ENCODE measurements at places on chromosomes 7 and 10. TPM values are rescaled to one million over a fixed set of nuclear protein-coding genes. Genes with fewer than 3 reads are reported as not detected.

DNA sequence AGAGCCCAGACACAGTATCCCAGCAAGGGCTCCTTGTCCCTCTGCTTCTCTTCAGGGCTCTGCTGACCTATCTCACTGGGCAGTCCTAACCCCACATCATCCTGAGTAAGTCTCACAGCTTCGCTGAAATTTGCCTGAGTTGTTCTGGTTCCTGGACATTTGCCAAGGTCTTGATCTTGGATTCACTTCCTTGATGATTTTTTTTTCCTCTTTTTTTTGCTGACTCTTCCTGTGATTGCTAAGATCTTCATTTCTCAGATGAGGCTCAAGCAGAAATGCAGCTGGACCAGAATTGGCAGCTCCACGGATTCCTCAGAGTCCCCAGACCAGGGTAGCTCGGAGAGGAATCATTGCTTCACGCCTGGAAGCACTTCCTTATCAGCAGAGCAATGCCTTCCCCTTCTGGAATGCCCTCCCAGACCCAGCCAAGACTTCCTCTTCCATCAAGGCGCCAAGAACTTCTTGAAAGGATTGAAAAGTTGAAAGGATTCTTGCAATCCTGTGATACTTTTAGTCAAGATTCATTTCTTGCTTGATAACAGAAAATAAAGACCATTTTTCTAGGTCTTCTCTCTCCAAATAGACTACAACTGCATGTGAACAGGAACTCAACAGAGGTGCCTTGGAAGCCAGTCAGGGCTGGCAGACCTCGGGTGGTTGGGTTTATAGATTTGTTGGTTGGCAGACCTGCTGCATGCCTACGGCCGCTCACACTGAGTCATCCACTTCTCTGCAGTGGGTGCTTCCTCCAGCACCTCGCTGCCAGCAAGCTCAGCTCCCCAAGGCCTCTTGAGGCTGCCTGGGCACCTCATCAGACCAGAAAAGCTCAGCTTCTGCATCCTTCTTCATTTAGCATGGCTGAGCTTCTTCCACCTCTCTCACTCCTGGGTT is 8.8 kb upstream of the AFAP1L2 start:
- DNase-seq: no peak

DNA sequence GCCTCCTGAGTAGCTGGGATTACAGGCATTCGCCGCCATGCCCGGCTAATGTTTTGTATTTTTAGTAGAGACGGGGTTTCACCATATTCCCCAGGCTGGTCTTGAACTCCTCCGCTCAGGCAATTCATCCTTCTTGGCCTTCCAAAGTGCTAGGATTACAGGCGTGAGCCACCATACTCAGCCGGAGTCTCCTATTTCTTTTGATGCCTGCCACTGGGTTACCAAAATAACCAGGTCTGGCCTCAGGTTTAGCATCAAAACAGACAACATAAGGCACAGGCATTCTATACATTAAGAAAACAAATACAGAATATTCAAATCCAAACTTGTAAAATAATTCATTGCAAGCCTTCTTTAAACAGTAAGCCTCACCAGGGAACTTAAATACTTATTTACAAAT is 289.8 kb upstream of the IMMP2L start:
- DNase-seq: no peak

DNA sequence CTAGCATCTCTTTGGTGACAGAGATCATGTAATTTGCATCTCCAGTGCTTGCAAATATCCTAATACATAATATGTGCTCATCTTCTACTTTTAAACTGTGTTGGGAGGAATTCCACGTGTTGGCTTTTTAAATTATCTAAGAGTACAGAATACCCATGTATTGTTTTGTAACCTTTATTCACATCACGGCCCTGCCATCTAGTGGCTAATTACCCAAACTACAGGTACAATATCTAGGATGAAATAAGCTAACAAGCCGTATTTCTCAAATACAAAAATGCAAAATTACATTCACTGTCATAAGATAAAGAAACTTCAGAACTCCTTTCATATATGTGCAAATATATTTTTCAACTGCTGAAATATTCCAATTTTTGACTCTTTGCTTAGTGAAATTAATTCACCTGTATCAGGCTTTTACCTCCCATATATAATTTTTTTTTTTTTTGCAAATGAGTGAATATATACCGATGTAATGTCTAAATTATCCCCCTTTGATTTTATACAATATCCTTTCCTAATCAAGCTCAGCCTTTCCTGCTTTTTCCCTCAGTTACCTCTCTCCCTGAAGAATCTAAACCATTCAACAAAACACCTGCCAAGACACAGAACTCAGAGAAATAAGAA is 30.3 kb upstream of the LSM8 start:
- DNase-seq: peak; percentile 13

The PLPP4 gene
- total RNA-seq: not detected

Measured in activated T-cell treated with anti-CD3 and anti-CD28 coated beads, Interleukin-2, amount 50 U/mL, for 72 hours (primary cell).